ENCODE measurements at places on chromosomes 4 and X.

GRCh38 chrX:106680716-106681115 is 45.8 kb upstream of the RNF128 start:
- DNase-seq, result no peak

DNA sequence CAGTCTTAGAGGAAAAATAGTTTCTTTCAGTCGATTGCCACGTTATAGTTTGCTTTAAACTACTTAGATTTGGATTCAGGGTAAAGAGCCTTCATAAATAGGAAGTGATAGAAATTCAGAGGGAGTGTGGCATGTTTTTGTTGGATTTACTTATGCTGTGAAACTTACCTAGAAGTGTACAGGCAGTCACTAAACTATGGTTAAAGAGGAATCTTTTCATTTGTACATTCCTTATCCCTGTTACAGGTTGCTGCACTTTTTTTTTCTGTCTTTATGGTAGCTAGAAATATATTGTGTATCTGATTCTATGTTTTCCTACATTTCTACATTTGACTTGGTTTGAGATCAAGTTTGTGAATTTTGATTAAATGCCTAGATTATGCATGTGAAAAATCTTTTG is 19.1 kb downstream of the WWC2 start:
- no peak for DNase-seq

- no peak for DNase-seq
Measured at GRCh38 chr4:158535130-158535614, 13.5 kb downstream of the RXFP1 start.

DNA sequence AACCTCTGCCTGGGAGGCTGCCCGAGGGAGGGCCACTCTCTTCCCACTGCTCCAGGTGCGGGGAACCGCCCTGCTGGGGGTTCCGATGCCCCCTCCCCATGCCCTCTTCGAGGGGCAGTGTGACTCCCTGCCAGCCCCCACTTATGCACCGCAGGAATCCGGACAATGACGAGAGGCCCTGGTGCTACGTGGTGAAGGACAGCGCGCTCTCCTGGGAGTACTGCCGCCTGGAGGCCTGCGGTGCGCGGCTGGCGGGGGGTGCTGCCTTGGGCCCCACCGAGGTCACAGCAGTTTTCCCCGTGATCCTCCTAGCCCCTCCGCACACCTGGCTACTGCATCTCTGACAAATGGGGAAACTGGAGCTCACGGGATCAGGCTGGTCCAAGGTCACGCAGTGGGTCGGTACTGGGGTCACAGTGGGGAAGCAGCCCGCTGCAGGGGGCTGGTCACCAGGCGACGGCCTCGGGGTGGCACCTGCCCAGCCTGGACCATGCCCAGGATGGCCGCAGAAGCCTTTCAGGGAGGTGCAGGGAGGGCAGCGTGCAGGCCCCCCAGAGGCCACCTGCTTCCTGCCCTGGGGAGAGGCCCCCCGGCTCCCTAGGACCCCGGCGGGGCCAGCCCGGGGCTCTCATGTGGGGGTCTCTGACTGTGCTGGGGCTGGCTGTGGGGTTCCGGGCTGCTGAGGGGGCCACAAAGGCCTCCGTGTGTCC is 3.5 kb downstream of the HGFAC start:
- no peak for DNase-seq

DNA sequence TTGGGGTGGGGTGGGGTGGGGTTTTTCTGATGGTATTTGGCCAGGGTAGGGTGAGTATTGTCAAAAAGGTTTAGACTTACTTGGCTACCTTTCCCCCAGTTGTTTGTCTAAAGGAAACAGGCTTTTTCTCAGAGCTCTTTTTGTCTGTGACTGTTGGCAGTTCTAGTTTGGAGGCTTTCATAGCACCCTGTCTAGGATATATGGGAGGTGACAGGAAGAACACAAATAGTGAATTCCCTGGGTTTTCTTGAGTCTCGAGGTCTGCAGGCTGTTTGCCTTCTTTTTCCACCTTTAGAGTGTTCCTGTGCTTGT is 13.5 kb downstream of the RPS6KA3 start:
- DNase-seq, result no peak

DNA sequence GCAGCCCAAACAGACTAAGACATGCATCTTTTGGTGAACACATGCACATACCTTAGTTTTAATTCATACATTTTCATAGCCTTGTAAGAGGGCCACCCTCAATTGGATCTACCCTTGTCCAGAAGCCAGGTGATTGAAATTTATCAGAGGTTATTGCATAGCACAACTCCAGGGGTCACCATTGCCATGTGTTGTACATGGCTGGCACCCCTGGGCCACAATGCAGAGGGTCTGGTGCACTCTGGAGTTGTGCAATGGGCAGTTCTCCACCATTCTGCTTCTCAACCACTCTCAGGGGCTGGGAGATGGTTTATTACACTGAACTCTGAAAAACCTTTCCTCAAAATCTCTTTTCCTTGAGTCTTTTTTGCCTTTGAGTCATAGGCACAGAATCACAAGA is 184.4 kb upstream of the CXorf66 start:
- DNase-seq, result no peak

- DNase-seq, result no peak
Measured at GRCh38 chrX:97367125-97367524, 483.4 kb downstream of the RPA4 start.

GRCh38 chr4:25535278-25535677 is 120.4 kb upstream of the SLC34A2 start:
- no peak for DNase-seq

- no peak for DNase-seq
Measured at GRCh38 chrX:52082578-52082977, 13.6 kb upstream of the MAGED4B start.

DNA sequence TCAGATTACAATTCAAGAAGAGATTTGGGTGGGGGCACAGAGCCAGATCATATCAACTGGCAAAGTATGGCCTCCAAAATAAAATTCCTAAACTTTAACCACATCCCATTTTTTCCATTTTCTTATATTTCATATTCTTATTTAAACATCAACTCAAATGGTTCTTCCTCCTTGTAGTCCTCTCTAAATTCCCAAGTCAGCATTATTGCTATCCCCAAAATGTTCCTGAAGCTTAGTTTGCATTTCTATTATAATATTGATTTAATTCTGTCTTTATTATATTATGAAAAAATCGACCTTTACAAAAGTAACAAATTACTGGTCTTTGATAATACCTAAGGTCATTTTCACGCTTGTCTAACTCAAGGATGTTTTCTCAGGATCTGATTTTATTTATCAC is 67.5 kb downstream of the NPY1R start:
- no peak for DNase-seq

- no peak for DNase-seq
Measured at GRCh38 chrX:154827194-154828015, 7.1 kb downstream of the SMIM9 start.

All from vagina (tissue), 2 donors.